ENCODE measurements at places on chromosomes 6 and 20.

DNA sequence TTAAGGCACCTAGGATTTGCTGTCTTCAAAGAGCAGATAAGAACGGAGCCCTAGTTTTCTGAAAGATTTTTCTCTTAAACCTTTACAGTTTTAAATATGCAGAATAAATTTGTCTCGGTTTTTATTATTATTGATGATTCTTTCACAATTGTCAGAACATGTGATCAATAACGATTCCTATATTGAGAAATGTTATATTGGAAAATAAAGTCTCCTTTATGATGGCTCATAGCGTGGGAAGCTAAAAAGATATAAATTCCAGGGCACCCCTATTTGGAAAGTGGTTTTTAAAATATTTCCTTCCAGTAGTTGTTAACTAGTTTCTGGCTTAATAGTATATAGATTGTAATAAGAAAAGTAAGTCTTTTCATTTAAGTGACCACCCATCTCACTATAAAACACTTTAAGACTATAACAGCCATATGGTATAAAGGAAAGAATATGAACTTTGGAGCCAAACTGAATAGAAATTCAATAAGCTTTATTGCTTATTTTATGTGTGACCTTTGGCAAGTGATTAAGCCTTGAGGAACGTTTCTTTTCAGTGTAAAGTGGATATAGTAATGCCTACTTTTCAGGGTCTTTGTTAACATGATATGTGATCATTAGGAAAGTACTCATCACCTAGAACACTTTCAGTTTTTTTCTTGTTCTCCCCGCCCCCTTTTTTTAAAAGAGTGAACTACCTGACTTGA, 369.6 kb downstream of the LAMA2 start:
- DNase-seq: no peak

GRCh38 chr20:21517566-21518277, 3.9 kb upstream of the NKX2-2 start:
- no peak for DNase-seq

DNA sequence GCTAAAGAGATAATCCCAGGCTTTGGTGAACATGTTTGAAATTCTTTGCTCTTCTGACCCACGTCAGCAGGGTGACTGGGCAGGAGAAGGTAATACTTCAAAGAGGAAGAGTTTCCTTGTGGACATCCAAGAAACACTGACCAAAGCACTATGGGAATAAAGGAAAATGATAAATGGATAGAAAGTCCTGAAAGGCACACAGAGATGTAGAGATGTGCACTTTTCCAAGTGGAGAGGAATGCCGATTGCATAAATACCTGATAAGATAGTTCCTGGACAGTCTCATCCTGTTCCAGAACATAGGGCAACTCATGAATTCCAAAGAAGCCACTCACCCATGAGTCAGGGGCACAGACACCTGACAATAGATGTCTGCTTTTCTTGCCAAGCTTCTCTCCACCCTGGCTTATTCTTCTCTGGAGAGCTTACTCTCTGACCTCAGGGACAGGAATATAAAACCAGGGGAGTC, 191.3 kb upstream of the FOXA2 start:
- no peak for DNase-seq

DNA sequence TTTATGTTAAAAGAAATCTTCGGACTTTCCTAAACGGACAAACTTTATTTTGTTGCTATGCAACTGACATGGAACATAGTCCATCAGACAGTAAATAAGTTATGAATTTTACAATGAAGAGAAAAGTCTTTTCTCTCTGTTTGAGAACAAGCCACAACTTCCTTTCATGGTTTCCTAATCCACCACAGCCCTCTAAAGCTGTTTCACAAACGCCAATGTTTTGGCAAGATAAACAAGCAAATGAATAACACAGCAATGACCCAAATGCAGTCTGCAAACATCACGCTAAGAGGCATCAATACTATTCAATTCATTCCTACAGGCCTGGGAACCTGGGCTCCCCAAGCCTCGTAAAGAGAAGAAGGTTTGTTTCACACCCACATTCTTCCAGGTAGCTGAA, 60.4 kb downstream of the HAO1 start:
- DNase-seq: no peak

GRCh38 chr6:151014404-151015100, 149.1 kb downstream of the MTHFD1L start:
- DNase-seq: peak; percentile 2

DNA sequence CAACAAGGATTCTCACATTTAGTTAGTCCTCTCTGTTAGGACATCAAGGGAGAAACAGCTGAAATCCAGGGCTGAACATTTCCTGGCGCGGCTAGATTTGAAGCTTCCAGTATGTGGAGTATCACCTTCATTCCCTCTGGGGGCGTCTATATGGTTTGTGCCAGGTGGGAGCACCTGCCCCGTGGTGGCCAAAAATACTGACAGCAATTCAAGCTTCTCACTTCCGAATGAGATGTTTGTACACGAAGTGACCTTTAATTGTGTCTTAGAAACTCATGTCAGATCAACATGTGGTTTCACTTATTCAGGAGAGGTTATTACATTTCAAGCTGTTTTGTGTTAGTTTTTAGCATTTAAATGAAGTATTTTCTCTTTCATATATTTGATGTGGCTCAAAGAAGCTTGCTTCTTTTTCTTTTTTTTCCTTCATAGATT, 67.3 kb upstream of the ZNF217 start:
- DNase-seq: no peak

DNA sequence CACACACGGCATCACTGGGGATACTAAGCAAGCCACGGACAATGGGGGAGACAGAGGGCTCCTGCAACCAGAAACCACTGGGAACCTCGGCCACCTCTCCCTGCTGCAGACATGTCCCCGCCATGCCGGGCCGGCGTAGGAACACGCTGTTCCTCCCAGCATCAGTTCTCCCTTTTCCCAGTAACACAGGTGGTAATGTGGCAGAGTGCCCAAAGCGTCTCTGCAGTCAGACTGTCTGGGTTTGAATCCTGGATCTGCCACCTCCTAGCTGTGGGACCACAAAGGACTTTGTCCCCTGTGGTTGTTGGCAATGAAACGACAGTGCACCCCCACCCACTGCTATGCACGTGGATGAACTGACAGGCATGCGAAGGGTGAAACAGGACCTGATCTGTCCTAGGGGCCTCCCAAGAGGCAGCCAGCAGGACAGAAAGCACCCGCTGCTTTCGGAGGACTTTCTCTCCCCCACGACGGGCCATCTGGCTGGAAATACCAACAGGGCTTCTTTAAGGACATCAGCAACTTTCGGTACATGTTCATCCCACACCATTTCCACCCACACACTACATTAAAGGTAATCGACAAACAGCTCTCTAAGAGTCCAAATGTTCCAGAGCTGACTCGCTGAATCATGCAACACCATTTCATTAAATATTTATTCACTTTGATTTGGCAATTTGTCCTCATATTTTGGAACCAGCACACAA, 74.1 kb downstream of the SULF2 start:
- no peak for DNase-seq

Data from stimulated activated CD8-positive, alpha-beta memory T cell treated with anti-CD3 and anti-CD28 coated beads, Interleukin-4, amount 100 ng/mL, for 1 hour (primary cell).